ENCODE measurements at places on chromosomes 1 and 21. TPM values are rescaled to one million over a fixed set of nuclear protein-coding genes. Genes with fewer than 3 reads are reported as not detected.

OLFM3 gene
- polyA plus RNA-seq = not detected

RAB29 gene
- 156 TPM for polyA plus RNA-seq

SUSD4 gene
- polyA plus RNA-seq = not detected

- DNase-seq = no peak
- no peaks in the 10 kb centered on the region for H3K27me3 ChIP-seq
- peaks cover 45% of the 10 kb centered on the region for H3K36me3 ChIP-seq
- no peak overlapping the region for H3K27ac ChIP-seq
- H3K4me1 ChIP-seq = peaks cover 10% of the 10 kb centered on the region
- H3K4me3 ChIP-seq = no peak overlapping the region
Measured at GRCh38 chr1:116386042-116386441, 13.0 kb downstream of the ATP1A1 start.

DNA sequence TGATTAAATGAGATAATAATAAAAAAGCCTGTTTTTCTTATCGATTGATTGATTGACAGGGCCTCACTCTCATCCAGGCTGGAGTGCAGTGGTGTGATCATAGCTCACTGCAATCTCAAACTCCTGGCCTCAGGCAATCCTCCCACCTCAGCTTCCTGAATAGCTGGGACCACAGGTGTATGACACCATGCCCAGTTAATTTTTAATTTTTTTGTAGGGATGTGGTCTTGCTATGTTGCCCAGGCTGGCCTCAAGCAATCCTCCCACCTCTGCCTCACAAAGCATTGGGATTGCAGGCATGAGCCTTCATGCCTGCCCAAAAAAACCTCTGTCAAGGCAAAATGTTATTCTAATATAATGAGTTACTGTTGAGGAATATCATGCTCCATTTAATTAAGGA lies 346.4 kb upstream of the DAB1 start:
- no peak overlapping the region for H3K27ac ChIP-seq
- H3K36me3 ChIP-seq = no peaks in the 10 kb centered on the region
- DNase-seq = no peak
- no peak overlapping the region for H3K4me3 ChIP-seq

DNA sequence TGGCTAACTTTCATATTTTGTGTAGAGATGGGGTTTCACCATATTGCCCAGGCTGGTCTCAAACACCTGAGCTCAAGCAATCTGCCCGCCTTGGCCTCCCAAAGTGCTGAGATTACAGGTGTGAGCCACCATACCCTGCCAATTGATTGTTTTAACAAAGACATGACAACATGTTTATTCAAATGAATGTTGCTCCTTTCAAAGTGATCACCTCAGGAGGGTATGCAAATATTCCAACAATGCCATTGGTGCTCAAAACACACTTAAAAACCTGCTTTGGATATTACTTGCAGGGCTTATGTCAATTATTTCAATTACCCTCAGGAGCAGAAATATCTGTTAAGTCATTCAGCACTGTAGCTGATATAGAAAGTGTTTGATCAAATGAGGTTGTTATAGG lies 7.9 kb downstream of the LAX1 start:
- no peak overlapping the region for H3K4me3 ChIP-seq
- H3K27ac ChIP-seq = peak overlapping the region; percentile 29
- DNase-seq = no peak
- peaks cover 55% of the 10 kb centered on the region for H3K4me1 ChIP-seq

DNA sequence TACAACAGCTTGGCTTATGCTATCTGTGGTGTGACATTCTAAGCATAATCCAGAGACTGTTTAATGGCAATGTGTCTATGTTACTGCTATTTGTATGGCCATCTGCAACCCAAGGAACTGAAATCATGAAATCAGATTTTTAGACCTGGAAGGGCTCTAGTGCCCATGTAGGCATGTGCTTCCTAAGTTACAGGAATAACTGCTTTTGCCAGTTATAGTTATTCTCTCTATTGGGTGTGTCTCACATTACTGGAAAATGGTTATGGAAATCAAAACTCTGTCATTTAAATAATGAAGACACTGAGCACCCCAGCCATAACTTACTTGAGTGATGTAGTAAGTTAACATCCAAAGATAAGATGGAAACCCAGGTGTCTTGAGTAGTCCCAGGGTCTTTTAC lies 12.6 kb upstream of the JUN start:
- no peak for DNase-seq
- H3K36me3 ChIP-seq = peaks cover 11% of the 10 kb centered on the region
- H3K27ac ChIP-seq = no peak overlapping the region
- H3K27me3 ChIP-seq = no peaks in the 10 kb centered on the region

Data from immature natural killer cell (primary cell).